ENCODE measurements at places on chromosomes 11 and 22.
A peak's percentile ranks its signal among the peaks of the same experiment; 100 is the strongest.

DNA sequence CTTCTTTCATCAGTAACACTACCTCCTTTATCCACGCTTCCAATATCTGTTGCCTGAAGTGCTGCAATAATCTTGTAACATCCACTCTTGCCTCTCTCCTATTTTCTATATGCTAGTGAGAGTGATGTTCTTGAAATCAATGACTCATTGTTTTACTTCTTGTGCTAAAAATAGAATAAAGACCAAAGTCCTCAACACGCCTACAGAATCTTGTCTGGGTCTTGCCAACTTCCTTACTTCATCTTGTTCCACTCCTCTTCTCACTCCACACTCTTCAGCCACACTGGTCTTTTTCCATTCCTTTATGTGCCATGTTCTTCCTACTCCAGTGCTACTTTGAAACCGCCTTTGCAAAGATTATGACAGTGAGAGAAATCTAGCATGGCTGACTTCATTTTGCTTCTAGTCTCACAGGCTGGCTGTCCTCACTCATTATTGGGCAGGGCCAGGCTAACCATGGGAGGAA is 136.4 kb downstream of the CCDC81 start:
- DNase-seq: no peak

- DNase-seq: peak; percentile 14
These were observed at the start of gene RTN4RL2 for GRCh38 chr11:57460022-57460757. RTN4RL2 (plus strand) TSS chr11:57460528; CDS start chr11:57460866, 338 bp downstream.

GRCh38 chr22:45240104-45240809 is 437 bp downstream of the KIAA0930 start:
- peak; percentile 18 for DNase-seq

DNA sequence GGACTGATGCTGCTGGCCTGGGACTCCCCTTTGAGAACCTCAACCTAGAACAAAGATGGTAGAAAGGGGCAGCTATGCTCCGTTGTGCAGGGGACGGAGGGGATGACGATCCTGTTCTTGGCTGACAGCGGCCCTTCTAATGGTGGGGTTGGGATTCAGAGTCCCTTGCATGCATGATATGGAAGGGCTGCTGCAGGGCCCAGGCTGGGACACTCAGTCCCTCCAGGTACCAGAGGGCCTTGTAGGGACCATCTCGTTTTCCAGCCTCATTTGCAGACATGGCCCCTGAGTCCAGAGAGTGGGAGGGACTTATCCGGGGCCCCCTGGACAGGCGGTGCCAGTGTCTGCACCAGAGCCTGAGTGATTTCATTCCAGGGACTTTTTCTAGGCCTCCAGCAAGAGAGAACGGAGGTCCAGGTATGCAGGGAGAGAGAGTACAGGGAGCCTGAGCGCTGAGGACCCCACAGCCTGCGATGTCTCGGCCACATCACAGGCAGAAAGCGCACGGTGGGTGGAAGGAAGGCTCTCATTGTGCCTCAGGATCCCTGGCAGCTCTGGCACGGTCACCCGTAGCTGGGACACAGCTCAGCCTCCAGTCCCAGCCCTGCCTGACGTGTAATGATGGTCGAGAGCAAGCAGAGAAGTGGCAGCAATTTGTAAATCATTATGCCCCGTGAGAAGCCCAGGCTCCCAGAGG is 860.8 kb downstream of the TBC1D22A start:
- DNase-seq: no peak
